Keratinocyte (primary cell): ENCODE measurements at places on chromosomes 16 and 17.

DNA sequence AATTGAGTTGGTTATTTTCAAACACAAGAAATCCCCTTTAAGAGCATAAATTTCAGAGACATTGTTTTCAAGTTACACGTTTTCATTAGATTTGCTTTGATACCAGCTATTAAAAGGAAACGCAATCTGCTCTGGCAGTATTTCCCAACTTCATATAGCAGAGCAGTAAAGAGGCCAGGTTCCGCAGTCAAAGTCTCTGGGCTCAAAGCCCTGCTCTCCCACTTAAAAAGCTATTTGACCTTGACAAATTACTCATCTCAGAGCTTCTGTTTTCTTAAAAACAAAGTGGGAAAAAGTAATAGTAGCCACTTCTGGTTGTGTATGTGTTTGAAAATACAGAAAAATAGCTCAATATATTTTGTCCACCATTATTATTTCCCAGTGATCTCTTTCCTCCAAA lies 89.7 kb upstream of the CDYL2 start:
- no peak for DNase-seq

DNA sequence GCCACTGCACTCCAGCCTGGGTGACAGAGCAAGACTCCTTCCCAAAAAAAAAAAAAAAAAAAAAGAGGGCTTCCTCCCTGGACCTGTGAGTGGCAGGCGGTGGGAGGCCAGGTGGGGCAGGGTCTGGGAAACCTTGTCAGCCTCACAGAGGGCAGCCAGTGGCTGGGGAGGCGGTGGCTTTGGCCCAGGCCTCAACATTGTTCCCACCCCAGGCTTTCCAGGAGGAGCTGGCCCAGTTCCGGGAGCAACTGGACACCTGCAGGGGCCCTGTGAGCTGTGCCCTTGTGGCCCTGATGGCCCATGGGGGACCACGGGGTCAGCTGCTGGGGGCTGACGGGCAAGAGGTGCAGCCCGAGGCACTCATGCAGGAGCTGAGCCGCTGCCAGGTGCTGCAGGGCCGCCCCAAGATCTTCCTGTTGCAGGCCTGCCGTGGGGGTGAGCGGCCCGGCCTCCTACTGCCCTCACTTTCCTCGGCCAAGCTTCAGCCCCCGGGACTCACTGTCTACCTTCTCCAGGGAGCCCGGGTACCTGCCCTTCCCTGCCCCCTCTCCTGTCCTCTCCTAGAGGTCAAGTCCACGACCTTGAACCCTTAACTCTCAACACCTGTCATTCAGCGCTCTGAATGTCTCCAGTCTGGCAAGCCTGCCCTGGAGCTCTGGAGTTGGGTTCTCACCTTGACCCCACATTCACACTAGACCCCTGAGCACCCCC lies 12.4 kb downstream of the ZNF213 start:
- no peak for DNase-seq

DNA sequence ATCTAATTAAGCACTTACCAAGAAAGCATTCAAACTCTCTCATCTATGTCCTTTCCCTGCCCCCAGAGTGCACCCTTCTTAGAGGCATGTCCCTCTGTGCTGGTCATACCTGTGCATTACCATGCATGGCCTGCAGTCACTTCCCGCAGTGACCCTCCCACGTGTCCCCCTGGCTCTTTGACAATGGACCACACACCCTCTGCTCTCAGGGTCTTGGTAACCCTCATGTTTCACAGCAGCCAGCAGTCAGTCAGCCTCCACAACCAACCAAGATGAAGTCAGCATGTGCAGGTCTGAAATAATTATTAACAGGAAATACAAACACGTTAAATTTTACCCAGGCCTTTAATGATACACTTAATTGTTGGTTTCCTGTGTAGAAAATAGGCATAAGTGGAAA lies 10.1 kb downstream of the KRT33A start:
- no peak for DNase-seq

DNA sequence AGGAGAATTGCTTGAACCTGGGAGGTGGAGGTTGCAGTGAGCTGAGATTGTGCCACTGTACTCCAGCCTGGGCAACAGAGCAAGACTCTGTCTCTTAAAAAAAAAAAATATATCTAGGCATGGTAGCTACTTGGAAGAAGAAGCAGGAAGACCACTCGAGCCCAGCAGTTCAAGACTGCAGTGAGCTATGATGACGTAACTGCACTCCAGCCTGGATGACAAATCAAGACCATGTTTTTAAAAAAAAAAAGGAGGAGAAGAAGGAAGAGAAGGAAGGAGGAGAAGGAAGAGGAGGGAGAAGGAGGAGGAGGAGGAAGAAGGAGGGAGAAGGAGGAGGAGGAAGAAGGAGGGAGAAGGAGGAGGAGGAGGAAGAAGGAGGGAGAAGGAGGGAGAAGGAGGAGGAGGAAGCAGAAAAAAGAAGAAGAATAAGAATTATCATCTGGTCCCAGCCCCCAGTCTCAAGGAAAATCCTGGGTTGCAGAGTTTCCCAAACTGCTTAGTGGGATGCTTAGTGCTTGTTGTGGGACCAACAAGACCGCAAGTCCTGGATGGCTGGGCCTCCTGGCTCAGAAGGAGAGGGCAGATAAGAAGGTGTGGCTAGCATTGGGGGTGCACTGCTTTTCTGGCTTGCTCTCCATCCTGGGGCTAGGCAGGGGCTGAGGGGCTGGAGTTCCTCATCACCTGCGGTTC lies 3.7 kb upstream of the DRC7 start:
- DNase-seq: no peak

GRCh38 chr16:56387396-56387795 lies 37.9 kb downstream of the AMFR start:
- no peak for DNase-seq

GRCh38 chr16:64754279-64754678 lies 367.6 kb downstream of the CDH11 start:
- no peak for DNase-seq

DNA sequence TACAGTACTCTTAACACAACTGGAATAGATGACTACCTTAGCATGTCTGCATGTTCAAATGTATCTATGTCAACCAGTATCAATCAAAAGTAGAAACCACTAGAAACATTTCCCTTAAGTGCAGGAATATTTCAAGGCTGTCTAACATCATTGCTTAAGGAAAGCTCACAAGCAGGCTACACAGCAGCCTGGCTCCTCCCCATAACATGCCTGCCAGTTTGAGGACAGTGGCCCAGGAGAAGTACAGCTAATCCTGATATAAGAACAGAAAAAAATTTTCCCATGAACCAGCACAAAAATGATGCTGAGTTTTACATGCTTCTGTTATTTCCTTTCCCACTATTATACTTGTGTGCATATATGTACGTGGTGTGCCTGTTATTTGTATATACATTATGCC lies 175.1 kb downstream of the MYO1D start:
- no peak for DNase-seq

DNA sequence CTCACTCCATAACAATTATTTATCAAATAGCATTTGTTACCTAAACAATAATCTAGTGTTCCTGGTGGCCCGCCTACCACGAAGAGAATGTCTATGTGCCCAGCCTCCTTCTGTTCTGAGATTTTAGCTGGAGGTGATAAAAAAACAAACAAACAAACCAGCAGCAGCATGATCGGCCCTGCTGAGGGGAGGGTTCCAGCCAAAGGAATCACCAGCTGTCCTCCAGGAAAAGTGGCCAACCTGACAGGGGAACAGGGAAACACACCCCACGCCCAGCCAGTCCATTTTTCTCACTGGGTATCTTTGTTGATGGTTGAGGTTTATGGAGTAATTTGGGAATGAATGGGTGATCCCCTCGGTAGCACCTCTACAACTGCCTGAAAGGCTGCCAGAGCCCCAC lies 203.0 kb upstream of the DYNLRB2 start:
- no peak for DNase-seq

- peak; percentile 26 for DNase-seq
Observed at GRCh38 chr17:65785109-65785508, 223.7 kb upstream of the AXIN2 start.

- no peak for DNase-seq
Observed at GRCh38 chr17:80510132-80510531, 33.7 kb upstream of the NPTX1 start.

GRCh38 chr16:58121132-58121531 lies 8.0 kb downstream of the CFAP20 start:
- DNase-seq: no peak

DNA sequence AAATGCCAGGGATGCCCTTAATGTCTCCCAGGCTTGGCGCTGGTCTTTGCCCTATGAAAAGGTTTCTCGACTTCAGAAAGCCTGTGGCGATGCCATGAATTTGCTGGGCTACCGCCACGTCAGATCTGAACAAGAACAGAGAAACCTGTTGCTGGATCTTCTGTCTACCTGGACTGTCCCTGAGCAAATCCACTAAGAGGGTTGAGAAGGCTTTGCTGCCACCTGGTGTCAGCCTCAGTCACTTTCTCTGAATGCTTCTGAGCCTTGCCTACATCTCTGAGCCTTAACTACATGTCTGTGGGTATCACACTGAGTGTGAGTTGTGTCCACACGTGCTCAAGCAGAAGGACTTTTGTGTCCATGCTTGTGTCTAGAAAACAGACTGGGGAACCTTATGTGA lies 11.4 kb downstream of the CHST4 start:
- peak; percentile 25 for DNase-seq

- DNase-seq: no peak
Observed at GRCh38 chr16:30409125-30410060, 2.0 kb downstream of the ZNF771 start.

DNA sequence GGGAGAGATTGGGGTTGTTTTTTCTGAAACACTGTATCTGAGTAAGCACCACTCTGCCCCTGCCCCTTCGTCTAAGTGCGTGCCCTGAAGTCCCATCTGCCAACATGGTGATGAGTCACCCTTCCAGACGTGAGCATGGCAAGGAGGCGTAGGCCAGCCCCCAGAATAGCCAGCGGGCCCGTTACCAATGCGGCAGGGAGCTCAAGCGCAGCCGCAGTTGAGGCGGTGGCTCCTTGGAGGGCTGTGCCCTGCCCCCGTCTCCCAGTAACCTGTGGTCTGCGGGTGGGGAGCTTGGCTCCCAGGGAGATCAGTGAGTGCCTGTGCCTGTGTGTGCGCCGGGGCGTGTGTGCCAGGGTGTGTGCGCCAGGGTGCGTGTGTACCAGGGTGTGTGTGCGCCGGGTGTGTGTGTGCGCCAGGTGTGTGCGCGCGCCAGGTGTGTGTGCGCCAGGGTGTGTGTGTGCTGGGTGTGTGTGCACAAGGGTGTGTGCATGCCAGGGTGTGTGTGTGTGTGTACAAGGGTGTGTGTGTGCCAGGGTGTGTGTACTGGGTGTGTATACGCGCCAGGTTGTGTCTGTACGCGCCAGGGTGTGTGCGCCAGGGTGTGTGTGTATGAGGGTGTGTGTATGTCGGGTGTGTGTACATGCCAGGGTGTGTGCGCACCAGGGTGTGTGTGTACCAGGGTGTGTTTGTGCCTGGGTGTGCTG lies 98.6 kb upstream of the CHMP6 start:
- peak; percentile 97 for DNase-seq

DNA sequence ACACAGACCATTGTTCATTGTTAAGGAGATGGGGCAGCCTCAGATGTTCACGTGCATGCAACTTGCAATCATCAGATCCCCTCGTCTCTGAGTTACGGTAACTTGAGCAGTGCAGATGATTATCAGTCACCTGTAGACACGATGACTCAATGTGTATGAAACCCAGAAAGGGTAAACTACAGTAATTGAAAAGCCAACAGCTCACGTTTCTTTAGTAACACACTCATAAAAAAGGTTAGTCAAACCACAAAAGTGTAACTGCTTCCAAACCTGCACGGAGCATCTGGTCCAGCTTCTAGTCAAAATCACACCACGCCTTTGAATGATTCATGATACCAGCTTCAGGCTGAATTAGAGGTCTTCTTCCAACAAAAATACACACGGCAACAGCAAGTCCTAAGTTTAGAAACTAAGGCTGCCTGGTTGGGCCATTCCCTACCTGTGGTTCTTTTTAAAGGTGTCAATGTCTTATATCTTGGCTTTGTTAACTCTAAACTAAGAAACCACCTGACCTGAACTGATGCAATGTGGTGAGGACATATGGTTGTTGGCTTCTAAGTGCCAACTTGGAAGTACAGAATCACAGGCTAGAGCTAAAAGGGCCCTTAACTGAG lies 32.3 kb downstream of the GRB7 start:
- peak; percentile 86 for DNase-seq
